ENCODE measurements at places on chromosomes 3 and 15.
A peak's percentile ranks its signal among the peaks of the same experiment; 100 is the strongest.

DNA sequence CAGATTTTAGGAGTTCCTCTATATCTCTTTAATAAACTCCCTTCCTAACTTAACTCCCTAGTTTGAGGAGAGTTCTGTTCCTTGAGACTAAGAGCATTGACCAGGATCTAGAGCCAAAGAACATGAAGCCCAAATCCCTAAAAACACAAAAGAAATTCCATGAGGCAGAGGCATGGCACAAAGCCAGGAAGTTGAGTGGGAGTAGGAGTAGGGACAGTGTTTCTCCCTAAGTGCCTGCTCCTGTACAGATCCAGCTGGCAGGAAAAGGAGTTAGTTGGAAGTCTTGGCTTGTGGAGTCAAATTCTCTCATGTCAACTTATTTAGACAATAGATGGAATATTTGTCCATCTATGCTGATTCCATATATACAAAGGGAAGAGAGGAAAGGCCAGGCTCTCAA, 11.4 kb downstream of the ACTC1 start:
- no peak for DNase-seq

GRCh38 chr3:71998995-71999673, 214.2 kb upstream of the PROK2 start:
- DNase-seq = no peak

- DNase-seq = no peak
Observed at GRCh38 chr3:127959041-127959440, 44.0 kb downstream of the KBTBD12 start.

GRCh38 chr15:66063147-66063546, 190.4 kb downstream of the MEGF11 start:
- peak; percentile 34 for DNase-seq

DNA sequence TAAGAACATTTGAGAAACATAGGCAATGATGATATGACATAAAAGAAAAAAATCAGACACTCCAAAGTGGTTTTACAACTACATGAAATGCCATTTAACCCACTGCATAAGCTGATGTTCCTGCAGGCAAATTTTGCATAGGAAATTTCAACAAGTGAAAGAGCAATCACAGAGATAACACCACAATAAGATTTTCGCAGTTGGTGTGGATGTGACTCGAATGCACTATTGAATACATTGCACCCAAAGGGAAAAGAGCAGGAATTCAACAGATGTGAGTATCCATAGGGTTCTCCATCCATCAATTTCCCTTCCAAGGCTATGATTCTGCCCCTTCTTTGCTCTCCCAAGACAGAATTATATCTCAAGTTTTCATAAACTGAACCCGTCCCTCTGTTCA, 456.1 kb downstream of the RAP2B start:
- DNase-seq = no peak

DNA sequence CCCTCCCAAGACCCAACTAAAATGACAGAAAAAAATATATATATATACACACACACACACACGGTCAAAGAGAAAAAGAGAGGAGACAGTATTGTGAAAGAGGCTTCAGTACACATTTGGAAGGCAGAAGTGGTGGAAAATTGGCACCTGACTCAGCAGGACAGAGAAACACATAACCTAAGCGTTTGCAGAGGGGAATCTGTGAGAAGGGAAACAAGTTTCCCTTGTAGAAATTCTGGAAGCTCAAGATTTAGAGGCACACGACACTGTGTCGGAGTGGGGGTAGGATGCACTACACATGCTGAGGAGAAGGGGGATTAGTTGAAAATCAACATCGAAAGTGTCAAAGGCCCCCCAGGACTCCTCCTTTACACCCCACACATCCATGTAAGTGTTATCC, 53.1 kb downstream of the PAK2 start:
- DNase-seq = no peak

- DNase-seq = no peak
Observed at GRCh38 chr3:37907371-37907770, 45.7 kb downstream of the CTDSPL start.

DNA sequence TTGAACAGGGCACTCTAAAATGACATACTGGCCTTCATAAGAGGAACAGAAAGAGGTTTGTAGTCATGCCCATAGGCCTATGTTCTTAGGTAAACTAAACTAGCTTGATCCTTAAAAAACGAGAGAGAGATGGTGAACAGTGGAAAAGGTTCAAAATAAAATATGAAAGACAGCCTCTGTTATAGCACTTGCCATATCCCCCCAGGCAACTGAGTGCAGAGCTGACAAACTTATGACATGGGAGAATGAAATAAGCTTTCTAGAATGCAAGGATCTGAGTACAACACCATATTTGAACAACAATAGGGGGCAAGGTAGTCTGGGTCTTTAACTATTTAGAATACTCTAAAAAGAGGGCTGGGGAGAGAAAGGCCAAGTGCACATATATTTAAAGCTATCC, 700.6 kb upstream of the CFAP20DC start:
- DNase-seq = no peak
